ENCODE measurements at places on chromosomes 2 and 18.
A peak's percentile ranks its signal among the peaks of the same experiment; 100 is the strongest.

- no peak for DNase-seq
These were observed 123.0 kb upstream of the ARHGAP28 start for GRCh38 chr18:6606411-6607085.

- peak; percentile 74 for DNase-seq
These were observed 22.8 kb downstream of the GLI2 start for GRCh38 chr2:120758181-120759144.

GRCh38 chr2:112542984-112543661, 858 bp downstream of the POLR1B start:
- no peak for DNase-seq

DNA sequence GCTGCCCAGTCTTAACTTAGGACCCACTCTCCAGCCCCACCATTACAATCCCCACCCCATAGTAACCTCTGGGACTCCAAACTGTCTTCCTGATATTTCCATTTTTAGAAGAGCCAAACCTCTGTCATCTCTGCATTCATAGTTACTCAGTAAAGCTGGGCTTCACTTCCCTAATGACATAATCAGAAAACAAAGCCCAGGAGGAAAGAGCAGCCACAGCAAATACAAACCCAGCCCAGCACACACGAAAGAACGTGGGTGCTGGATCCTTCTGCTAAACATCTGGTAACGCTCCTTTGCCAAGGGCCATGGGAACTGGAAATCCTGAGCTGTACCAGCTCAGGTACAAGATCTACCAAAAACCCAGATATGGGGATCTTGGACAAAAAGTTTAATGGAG, 36.8 kb upstream of the RIOK3 start:
- DNase-seq, result no peak

GRCh38 chr18:42959528-42959927, 156.0 kb downstream of the RIT2 start:
- DNase-seq, result no peak

DNA sequence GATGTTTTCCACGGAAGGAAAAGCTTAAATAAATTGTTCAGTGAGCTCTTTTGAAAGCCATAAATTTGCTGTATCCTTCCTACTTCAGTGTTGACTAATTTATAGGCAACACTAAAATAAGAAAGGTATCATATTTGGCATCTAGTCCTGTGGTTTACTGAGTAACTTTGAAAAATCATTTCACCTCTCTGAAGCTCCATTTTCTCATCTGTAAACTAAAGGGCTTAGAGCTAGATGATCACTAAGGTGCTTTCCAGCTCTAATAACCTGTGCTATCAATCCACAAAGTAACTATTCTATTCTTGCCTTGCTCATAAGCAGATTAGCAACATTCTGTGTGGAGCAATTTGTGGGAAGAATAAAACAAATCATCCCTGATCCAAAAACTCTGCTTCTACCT, 3.6 kb upstream of the MYOM1 start:
- DNase-seq, result no peak

DNA sequence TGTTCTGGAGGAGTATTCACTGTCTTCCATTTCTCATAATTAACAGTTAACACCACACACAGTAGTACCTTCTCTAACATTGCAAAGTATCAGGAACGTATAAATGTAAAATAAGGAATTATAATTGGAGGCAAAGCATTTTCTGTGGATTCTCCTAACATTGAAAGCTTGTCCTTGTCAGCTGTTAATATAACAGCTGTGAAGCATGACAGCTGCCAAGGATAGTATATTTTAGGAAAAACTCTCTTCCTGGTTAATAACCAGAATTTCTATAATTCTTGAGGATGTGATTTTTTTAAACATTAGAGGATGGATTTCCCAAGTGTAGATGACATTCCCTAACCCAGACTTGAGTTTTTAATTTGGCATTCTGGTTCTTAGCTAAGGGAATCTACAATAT, 110.3 kb downstream of the EPC2 start:
- no peak for DNase-seq

GRCh38 chr2:239381709-239382134, 19.1 kb downstream of the HDAC4 start:
- DNase-seq, result no peak

- no peak for DNase-seq
These were observed 179.6 kb downstream of the LAMA1 start for GRCh38 chr18:6938003-6938402.

DNA sequence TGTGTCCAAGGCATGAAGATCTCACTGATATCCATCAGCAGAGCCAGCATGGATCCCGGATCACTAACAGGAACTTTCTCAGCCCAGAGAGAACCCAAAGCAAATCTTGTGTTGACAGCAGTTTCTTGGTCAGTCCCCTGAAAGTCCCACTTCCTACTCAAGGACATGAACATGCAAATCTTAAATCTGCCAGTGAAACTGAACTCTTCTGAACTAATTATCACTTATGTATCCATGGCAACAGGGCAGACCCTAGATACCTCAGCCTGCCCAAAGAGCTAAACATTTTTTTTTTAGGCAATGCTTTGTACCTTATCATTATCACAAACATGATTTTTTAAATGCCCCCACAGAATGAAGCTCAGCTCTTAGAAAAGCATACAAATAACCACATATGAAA, 127.8 kb upstream of the DDX18 start:
- no peak for DNase-seq

All from AG08396 (cell line).